ENCODE measurements at places on chromosomes 4 and X.

DNA sequence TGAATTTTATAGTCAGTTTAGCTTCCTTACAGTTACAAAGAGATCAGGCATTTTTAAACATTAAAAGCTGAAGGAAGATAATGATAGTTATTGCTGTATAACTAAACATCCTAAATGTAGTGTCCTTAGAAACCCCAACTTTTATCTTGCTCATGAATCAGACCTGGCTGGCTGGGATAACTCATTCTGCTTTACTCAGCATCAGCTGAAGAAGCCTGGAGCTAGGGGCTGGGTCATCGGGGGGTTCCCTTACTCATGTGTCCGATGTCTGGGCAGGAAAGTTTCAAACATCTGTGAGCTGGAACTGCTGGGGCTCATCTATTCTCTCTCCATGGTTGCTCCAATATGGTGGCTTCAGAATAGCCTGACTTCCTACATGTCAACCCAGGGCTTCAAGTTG is 113.9 kb downstream of the MTNR1A start:
- DNase-seq, result no peak

DNA sequence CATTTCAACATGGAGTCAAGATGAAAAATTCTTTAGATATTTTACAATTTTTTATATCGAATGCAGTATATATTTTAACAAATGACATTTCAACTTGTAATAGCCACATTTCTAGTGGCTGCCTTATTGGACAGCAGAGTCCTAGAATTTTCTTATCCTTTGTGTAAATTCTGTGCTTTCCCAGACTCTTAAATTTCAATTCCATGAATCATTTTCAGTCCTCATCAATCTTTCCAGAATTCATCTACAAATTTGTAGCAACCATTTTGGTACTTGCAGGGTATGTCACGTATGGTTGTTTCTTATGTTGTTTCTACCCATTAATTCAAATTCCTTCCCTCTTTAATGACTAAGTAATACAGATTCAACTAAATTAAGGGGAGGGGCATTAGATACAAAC is 2.7 kb downstream of the PAICS start:
- DNase-seq, result no peak

GRCh38 chr4:52051615-52052474 is 741 bp downstream of the SPATA18 start:
- no peak for DNase-seq

GRCh38 chrX:26927419-26927818 is 535.7 kb downstream of the PPP4R3C start:
- no peak for DNase-seq
